ENCODE measurements at places on chromosomes 1 and 21.

- no peak for DNase-seq
These were observed 33.9 kb upstream of the RGS8 start for GRCh38 chr1:182718311-182718710.

DNA sequence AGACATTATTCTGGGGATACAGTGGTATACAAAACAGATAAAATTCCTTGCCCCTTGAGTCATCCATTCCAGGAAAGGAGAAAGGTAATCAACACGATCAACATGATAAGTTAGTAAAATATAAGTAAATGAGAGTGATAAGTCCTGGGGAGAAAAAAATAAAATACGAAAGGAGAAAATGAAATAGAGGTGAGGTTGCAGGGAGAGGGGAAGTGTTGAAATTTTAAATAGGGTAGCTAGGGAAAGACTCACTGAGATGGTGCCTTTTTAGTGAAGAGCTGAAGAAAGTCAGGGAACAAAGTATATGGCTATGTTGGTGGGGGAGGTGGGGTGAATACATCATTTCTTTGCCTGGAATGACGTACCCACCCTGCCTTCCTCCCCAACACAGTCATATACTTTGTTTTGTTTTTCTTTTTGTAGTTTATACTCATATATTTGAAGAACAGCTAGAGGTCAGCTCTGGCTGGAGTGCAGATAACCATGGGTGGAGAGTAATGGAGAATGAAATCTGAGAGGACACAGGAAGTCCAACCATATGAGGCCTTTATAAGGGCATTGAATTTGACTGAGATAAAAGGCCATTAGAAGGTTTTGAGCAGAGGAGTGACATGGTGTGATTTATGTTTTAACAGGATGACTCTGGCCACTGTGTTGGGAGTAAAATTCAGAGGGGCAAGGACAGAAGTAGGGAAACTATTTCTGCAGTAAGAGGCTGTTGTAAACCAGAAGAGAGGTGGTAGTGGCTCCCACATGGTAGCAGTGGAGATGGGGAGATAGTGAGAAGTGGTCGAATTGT lies 54.8 kb downstream of the OSBPL9 start:
- peak; percentile 42 for DNase-seq

DNA sequence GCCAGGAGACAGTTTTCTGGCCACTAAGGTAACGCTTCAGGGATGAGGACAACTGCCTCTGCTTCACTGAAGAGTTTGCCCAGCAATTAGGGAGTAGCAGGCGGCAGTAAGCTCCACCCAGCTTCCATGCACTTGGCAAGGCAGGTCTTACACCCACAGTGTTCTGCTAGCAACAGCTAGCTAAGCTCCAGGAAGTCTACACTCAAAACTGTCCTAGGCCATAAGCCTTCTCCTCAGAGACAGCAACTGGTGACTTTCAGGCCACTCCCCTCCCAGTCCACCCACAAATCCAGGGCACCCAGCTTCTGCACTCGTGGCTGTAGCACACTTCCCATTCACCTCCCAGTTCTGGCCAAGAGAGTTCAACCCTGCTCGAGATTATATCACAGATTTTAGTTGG lies 47.3 kb downstream of the KMO start:
- DNase-seq, result no peak

- DNase-seq, result no peak
These were observed 372.8 kb upstream of the DAB1 start for GRCh38 chr1:57796616-57797015.

DNA sequence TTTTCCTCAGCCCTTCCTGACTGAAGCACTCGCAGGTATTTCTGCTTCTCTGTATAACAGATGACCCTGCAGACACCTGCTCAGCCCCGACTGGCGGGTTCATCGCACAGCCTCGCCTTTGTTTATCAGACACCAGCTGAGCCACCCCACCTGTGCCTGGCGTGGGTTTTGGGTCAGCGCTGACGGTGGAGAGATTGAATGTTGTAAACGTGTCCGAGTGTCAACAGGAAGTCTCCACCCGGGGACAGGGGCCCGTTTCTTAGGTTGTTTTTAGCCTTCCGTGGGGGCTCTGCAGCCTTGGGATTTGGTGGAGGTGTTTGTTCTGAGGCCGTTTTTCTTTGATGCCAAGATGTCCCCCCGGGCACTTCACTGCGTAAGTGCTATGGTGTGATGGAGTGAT lies 60.1 kb downstream of the COL18A1 start:
- DNase-seq, result no peak
